ENCODE measurements at places on chromosomes 7 and 10. TPM values are rescaled to one million over a fixed set of nuclear protein-coding genes. Genes with fewer than 3 reads are reported as not detected.
A peak's percentile ranks its signal among the peaks of the same experiment; 100 is the strongest.

The CAV1 gene
- total RNA-seq: 1,027 TPM

The HOXA6 gene
- total RNA-seq: 0.19 TPM

GRCh38 chr10:23968301-23968700 is 240.6 kb upstream of the KIAA1217 start:
- DNase-seq: no peak

DNA sequence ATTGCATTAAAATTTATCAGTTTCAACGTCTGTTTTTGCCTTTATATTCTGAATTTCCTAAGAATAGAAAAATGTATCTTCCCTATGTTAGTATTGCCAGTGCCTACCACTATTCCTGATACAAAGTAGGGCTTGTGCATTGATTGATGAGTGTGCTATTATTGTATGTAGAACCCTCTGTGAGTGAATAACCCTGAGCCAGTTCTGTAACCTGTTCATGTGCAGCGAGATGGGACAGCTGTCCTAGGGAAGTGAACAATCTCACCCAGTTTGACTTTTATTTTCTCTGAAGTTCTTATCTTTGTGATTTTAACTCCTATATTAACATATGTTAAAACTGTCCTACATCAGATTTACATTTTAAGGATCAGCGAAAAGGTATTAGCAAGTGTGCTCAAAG is 178.4 kb upstream of the ADO start:
- DNase-seq: no peak

DNA sequence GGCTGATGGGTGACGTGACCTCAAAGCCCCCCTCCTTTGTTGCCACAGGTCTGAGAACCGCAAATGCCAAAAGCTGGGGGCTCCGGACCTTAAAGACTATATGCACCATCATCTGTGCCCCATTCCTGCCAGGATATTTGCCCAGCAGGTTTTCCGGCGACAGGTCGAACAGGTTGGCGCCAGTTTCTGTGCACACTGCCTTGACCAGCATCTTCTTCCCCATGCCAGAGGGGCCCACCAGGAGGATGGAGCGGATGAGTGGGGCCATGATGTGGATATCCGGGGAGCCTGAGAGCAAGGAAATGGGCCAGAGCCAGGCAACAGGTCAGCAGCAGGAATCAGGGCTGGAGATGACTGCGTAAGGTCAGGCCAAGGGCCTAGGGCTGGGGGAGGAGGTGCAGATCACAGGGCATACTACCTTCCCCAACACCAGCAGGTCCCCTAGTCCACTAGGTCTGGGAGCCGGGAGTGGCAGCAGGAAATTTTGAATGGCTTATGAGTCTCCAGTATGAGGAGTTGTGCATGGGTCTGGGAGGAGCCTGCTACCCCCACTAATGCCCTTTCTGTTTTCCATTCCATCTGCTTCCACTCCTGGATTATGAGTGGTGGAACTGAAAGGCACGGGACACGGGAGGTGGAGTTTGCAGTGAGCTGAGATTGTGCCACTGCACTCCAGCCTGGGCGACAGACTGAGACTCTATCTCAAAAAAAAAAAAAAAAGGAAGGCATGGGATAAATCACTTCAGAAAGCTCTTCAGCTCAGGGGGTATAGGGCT is 6.3 kb upstream of the ASB10 start:
- DNase-seq: no peak

GRCh38 chr7:157294773-157295172 is 42.0 kb upstream of the DNAJB6 start:
- DNase-seq: no peak

- DNase-seq: no peak
Measured at GRCh38 chr10:132319853-132320653, 11.9 kb upstream of the LRRC27 start.

DNA sequence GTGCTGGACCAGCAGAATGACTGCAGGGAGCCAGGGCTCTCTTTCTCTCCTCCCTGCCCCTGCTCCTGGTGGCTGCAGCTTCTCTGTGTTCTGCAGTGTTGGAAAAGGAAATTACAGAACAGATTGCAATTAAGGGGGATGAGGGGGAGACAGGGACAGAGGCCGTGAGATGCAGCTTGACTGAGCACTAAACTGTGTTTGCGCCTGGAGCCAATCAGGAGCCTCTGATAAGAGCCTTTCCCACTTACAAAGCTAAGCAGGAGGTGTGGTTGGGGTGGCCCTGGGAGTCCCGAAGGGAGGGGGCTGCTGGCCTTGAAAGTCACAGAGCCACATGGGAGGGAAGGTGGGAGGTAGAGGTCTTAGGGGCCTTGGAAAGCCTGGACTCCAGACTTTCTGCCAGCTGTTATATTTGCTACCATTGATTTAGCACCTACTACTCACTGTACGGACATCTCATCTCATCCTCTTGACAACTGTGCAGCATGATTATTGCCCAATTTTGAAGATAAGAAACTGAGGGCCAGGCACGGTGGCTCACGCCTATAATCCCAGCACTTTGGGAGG is 26.7 kb downstream of the TRIM8 start:
- no peak for DNase-seq

GRCh38 chr7:149742075-149742701 is 31.2 kb downstream of the ZNF467 start:
- peak; percentile 16 for DNase-seq

The SYT15B gene
- not detected for total RNA-seq

DNA sequence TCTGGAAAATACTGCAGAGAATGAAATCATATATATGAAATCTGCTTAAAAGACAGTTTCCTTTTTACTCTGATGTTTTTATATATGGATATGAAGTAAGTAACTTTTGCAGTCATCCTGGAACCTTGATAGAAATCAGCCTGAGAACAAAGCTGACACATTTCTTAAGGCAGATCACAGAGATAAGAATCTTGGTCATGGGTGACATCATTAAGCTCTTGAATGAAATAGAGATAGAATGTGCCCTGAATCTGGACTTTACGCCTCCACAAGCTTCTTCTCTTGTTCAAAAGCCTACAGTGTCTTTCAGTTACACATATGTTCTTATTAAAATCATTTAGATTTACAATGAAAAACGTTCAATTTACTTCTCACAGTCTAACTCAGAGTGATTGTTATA is 319.1 kb upstream of the CNTNAP2 start:
- no peak for DNase-seq

- DNase-seq: no peak
Measured at GRCh38 chr10:7410301-7410861, 453 bp downstream of the SFMBT2 start.

DNA sequence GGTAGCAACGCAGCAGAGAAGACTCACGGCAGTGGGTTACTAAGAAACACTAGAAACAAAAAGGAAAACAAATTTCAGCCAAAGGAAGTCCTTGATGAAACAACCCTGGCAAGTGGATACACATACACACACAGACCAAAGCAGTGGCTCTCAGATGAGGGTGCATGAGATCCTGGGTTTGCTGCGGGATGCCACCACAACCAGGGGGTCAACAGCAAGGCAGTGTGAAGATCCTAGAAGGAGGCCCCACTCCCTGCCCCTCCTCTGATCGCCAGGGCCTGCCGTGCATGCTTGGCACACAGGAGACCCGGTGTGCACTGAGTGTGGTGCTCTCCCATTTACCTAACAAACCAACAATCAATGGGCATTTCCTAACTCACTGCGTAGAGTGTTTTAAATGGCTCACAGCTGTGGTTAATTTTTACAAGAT is 252.3 kb upstream of the KLF14 start:
- no peak for DNase-seq

DNA sequence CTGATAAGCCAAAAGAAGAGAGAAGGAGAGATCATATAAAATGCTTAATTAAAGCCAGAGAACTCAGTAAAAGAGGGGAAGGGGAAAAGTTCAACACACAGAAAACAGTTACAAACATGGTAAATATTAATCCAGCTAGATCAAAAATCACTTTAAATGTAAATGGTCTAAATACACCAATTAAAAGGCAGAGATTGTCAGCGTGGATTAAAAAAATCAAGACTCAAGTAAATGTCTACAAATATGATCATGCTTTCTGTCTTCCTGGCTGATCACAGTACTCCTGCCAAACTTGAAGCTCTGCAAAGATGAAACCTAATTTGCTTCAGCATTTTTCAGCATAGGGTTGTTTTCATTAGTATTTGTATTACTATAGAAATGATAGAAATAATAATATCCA is 54.6 kb upstream of the RNF32 start:
- no peak for DNase-seq

The CFAP58 gene
- total RNA-seq: 1.7 TPM

The OR6V1 gene
- not detected for total RNA-seq

DNA sequence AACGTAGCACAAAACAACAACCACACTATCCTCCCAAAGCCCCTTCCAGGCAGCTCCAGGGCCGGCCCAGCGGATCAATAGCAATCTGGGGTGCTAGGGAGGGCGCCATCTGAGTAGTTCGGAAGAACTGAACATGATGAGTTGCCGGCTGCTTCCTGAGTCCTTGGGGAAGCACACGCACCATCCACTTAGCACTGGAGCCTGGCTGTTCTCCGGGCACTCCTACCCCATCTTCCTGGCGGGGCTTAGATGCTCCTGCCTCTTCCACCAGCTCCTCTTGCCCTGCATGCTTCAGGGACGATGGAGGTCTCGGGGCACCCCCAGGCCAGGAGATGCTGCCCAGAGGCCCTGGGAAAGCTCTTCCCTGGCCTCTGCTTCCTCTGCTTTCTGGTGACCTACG is at the start of gene KCNK18:
TSS of gene KCNK18 (plus strand) at position 301 of the 400 bp plus-strand sequence. CDS start at position 301, 0 bp downstream.
- DNase-seq: no peak

The MALRD1 gene
- not detected for total RNA-seq

The OR6B1 gene
- not detected for total RNA-seq

GRCh38 chr10:13787015-13787421 is 200.3 kb downstream of the PRPF18 start:
- DNase-seq: peak; percentile 90

DNA sequence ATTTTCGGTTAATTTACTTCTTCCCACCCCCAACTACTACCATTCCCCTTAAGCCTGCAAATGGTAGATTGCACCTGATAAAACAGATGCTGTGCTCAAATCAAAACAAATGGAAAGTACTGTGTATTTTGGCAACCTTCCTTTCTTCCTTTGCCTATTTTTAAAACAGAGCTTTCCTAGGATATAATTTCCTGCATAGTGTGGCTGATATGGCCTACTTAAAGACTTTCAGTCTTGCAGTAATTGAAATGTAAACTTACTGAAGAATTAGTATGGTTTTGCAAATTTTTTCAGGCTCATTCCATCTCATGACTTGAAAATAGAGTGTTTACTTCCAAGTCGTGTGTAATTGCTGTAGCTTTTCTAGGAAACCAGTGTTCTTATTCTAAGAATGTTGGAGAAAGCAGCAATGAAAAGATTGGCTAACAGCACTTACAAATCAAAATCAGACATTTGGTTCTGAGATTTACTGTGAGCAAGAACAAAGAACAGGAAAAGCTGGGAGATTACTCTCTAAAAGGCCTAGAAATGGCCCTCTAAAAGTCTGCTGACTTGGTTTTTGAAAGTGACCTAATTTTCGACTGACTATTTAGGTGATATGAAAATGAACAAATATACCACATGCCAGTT is 52.0 kb downstream of the REEP3 start:
- DNase-seq: peak; percentile 67

GRCh38 chr7:115965796-115966475 is 64.6 kb downstream of the TFEC start:
- no peak for DNase-seq

DNA sequence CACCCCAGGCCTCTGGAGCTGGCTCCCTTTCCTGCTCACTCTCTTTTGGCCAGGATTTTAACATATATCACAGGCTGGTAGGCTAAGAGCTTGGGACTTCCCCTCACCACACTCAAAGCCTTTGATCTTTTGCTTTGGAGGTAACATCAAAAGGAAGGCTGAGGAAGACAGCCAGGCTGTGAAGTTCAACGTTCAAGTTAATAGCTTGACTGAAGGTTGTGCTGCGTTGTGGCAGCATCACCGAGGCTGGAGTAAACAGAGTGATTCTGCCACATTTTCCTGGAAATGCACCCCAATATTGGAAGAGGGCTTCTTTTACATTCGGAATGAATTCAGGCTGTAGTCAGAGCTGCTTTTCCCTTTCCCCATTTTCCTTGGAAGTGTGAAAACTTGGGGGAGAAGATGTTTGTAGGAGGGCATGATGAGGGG is 57.3 kb downstream of the TCF7L2 start:
- no peak for DNase-seq

The ATG9B gene
- total RNA-seq: 0.10 TPM

The HMX3 gene
- total RNA-seq: not detected

- DNase-seq: no peak
Measured at GRCh38 chr7:6181136-6181535, 91.3 kb downstream of the CYTH3 start.

The BET1 gene
- total RNA-seq: 30.6 TPM

GRCh38 chr7:88132725-88133124 is 87.1 kb downstream of the SRI start:
- DNase-seq: no peak

- no peak for DNase-seq
Measured at GRCh38 chr7:818031-818699, 14.1 kb upstream of the SUN1 start.

GRCh38 chr7:122974229-122974628 is 21.3 kb downstream of the TAS2R16 start:
- no peak for DNase-seq

DNA sequence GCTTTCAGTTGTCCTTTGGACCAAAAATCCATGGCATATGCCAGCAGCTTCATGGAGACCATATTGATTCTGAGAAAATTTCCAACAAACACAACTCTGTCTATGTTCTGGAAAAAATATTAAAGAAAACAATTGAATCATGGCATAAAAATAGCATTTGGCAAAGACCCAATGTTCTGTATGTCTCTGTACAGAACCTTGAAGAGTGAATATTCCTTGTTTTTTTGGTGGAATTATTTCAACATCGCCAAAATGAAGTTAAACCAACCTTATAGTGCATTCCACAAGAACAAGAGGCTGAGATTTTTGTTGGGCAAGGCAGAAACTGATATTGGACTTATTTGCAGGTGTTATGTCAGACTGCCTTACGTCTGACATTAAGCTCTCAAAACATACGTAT is 53.3 kb upstream of the SLC16A12 start:
- DNase-seq: no peak

The DPYSL4 gene
- 42.2 TPM for total RNA-seq

DNA sequence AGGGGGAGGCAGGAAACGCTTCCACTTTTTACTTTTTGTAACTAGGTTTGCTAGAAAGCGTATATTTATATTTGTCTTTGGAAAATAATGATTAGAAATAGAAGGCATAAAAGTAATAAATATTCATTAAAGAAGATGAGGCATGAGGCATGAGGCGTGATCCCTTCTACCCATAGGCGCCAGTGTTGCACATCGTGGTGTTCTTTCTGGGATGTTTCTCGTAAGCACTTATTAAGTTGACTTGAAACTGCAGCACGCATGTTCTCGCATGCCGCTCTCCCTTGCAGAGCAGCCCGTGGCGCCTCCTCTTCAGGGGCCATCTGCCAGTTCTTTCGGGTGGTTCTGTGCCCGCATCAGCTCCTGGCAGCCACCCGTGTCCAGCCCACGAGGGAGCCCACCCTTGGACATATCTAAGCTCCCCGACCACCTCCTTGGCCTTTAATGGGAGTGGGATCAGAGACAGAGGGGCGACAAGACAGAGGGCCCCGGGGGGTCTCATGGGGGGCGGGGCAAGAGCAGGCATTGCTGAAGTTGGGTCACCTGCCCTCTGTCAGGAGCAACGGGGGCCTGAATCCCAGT is 28.5 kb upstream of the CSGALNACT2 start:
- no peak for DNase-seq

GRCh38 chr10:10053051-10053450 is 964.6 kb upstream of the CELF2 start:
- no peak for DNase-seq

All from glomerular endothelial cell (primary cell).